B cell (primary cell): ENCODE measurements at places on chromosomes 1 and 21.

GRCh38 chr1:156432669-156433018 is 63.6 kb downstream of the RHBG start:
- DNase-seq: no peak

DNA sequence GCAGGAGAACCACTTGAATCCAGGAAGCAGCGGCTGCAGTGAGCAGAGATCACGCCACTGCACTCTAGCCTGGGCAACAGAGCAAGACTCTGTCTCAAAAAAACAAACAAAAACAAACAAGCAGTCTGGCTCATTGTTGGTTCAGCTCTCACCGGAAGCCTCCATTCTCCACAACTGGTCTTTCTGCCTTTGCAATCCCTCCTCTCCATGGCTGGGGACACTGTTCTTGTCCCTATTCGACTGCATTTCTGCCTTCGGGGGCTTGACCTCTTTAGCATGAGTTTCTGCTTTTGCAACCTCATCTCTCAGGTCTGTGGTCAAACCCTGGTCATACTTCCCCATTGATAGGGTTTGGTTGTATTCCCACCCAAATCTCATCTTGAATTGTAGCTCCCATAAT is 216.3 kb upstream of the NR5A2 start:
- no peak for DNase-seq

GRCh38 chr1:65372557-65372956 is 47.9 kb upstream of the LEPR start:
- DNase-seq: no peak

DNA sequence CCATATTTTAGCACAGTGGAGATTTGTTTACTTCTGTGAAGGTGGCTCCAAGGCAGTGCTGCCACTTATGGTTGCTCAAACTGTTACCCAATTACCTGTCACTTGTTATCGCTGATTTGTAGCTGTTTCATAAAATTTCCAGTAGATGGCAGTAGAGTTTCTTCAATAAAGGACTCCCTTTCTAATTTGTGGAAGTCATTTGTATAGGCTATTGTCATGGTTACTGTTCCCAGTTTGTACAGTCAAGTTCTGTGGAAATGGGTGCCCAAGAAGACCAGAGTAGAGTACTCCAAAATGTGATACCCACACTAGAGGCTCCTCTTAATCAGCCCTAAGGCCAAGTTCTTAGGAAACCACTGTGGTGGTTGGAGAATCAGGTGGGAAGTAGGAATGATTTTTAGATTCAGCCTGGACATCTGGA is 186.1 kb downstream of the CLEC20A start:
- peak; percentile 70 for DNase-seq

GRCh38 chr1:119366424-119366823 is 2.2 kb upstream of the HAO2 start:
- DNase-seq: no peak

DNA sequence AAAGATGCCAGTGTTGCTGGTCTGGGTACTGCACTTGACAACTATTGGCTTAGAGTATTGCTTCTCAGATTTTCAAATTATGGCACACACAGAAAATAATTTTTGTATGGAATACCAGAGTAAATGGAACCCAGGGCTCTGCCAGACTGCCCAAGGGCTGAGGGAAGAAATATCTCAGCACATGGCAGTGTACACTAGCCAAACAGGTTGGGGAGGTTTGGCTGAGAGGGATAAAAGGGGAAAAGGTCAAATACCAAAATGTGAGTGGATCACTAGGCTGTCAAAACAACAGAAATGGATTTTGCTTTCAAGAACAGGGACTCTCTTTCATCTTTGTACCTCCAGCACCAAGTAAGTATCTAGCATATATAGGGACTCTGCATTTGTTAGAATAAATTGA is 3.0 kb upstream of the RGS8 start:
- DNase-seq: no peak

DNA sequence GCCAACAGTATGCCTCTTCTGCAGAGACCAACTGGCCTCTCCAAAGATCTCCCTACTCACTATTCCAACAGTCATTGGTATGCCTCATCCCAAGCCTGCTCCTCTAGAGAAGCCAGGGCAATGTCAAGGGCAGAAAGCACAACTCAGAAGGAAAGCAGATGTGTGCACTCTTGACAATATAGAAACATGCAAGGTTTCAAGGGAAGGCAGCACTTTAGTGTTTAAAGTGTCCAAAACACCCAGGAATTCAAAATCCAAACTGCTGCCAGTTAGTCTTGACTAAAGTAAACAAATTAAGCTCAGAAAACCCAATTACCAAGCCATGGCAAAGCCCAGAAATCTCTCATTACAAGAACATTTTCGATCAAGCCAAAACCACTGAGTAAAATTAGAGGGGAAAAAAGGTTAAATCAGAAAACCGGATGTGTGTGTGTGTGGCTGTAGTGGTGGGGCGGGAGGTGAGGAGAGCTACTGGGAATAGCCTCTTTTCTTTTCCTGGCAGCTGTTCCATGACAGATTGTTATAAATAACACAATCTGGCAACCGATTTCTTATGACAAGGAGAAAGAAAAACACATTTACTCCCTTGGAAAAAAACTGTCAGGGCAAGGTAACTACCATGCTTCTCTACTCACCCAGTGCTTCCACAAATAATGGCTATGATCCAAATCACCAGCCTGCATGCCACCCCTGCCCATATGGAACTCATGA is 39.2 kb downstream of the EIF2B3 start:
- DNase-seq: no peak

GRCh38 chr1:208276757-208277435 is 32.7 kb upstream of the PLXNA2 start:
- no peak for DNase-seq

DNA sequence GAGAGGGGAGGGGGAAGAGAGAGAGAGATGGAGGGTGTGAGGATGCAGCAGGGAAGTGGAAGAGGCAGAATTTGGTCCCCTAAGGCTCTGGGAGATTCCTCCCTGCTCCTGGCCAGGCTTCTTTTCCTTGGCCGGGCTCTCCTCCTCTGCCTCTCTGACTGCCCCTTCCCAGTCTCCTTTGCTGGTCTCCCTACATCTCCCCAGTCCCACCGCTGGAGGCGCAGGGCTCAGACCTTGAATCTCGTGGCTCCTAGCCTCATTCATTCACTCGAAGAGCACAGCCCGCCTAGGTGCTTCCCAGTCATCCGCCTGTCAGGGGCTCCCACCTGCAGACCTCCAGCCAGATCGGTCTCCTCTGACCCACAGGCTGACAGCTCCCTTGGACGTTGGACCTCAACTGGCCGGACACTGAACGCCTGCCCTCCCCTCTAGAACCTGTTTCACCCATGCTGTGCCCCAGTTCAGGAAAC is 76.5 kb downstream of the VWA5B1 start:
- DNase-seq: no peak

DNA sequence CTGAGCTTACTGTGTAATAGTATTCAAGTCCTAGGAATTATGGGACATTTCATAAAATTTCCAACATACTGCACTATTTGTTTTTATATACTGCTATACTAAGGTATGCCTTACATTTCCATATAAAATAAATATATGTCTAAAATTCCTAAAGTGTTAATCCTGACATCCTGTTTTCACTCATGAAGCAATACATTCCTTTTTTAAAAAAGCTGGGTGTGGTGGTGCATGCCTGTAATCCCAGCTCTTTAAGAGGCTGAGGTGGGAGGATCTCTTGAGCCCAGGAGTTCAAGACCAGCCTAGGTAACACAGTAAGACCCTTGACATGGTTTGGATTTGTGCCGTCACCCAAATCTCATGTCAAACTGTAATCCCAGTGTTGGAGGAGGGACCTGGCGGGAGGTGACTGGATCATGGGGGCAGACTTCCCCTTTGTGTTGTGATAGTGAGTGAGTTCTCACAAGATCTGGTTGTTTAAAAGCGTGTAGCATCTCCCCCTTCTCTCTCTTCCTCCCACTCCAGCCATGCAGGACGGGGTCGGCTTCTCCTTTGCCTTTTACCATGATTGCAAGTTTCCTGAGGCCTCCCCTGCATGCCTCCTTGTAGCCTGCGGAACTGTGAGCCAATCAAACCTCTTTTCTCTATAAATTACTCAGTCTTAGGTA is 5.8 kb downstream of the CDC42BPA start:
- no peak for DNase-seq

- no peak for DNase-seq
These were observed 16.0 kb downstream of the IFFO2 start for GRCh38 chr1:18940303-18941020.

DNA sequence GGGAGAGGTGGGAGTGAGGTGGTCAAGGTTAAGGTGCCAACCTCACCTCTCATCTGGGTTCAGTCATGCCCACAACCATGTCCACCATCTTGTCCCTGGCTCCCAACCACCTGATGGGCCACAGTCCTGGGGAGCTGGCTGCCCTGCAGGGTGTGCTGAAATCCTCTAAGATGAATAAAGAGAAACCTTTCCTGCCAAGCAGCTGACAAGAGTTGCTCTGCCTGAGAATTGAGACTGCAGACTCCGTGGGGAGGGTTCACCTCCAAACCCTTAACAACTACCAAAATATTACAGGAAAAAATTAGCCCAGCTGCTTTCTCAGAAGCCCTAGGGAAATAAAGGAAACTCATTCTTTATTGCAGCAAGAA is 15.2 kb upstream of the FGR start:
- DNase-seq: no peak

DNA sequence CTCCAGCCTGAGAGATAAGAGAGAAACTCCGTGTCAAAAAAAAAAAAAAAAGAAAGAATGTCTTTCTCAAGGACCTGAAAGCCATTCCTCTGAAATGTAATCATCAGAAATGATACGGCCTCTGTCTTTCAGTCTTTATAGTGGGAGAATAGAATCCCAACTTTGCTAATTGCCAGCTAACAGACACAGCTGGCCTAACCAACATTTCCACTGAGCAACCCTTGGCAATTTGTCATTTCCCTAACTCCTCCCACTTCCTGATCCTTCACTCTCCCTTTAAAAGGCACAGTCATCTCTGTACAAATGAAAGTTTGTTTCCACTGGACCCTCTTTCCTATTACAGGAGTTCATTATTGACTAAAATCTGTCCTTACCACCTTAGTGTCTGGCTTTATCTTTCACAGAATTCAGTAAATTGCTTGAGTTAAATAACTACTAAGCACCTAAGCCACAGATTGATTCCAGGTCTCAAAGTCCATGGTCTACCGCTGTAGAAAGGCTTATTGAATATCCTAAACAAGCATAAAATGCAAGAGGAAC is 4.3 kb upstream of the CBR1 start:
- DNase-seq: no peak

GRCh38 chr1:20469406-20470076 is 16.5 kb downstream of the CAMK2N1 start:
- no peak for DNase-seq

GRCh38 chr1:223718850-223719249 is 6.5 kb downstream of the CAPN2 start:
- no peak for DNase-seq

- DNase-seq: no peak
These were observed 22.7 kb downstream of the UBASH3A start for GRCh38 chr21:42426424-42426823.

- DNase-seq: no peak
These were observed 43.3 kb downstream of the FAAP20 start for GRCh38 chr1:2151252-2151651.

GRCh38 chr1:149979972-149980540 is 30.5 kb downstream of the OTUD7B start:
- DNase-seq: no peak
